ENCODE measurements at places on chromosomes 2 and 18.

GRCh38 chr2:215436705-215437565 lies 1.1 kb upstream of the FN1 start:
- DNase-seq = no peak

DNA sequence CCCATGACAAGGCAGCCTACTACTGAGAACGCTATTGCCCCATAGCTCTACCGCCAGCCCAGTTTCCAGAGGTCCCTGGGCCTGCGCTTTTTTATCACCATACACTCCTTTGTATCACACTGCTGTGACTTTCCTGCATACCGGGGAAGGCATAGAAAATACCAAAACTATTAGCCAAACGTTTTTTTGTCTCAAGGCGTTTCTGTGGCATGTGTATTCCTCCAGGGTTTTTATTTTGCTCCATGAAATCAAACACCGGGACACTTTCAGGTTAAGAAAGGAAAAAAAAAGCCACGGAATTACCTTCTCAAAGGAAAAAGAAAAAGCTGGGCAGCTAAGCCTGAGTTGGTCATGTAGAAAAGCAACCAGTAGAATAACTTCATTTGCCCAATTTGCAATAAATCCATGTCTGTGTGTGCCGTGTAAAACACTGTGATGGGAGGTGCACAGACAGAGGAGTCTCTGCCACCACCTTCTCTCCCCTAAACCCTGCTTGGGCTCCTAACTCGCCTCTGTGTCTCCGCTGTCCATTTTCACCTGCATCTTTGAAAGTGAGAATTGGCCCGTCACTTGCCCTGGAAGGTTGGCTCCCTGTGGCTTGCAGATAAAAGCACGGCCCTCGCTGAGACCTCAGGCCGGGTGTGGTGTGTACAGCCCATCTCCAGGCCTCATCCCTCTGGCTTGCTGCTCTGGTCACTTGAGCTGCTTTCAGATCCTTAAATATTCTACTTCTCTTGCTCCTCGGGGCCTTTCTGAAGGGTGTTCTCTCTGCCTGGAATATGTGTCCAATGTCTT lies 1.7 kb downstream of the AMER3 start:
- no peak for DNase-seq

DNA sequence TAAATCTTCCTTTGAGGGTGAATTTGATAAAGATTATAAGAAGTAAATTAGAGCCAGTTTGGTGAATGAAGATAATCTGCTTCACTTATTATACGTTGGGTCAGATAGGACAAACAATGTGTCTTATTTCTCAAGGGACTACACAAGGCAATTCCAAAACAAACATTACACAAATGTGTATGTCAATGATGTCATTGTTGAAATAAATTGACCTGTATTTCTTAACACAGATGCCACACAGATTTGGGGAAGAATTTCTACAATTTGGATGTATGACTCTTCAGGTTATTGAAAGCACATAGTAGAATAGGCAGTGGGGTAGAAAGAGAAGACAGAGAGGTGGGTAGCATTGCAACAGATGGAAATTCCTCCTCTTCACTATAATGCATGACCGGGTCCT lies 6.9 kb upstream of the CRIM1 start:
- no peak for DNase-seq

GRCh38 chr18:13556502-13556901 lies 169.9 kb downstream of the FAM210A start:
- DNase-seq = no peak

GRCh38 chr2:50564766-50565165 lies 467.2 kb downstream of the NRXN1 start:
- no peak for DNase-seq

DNA sequence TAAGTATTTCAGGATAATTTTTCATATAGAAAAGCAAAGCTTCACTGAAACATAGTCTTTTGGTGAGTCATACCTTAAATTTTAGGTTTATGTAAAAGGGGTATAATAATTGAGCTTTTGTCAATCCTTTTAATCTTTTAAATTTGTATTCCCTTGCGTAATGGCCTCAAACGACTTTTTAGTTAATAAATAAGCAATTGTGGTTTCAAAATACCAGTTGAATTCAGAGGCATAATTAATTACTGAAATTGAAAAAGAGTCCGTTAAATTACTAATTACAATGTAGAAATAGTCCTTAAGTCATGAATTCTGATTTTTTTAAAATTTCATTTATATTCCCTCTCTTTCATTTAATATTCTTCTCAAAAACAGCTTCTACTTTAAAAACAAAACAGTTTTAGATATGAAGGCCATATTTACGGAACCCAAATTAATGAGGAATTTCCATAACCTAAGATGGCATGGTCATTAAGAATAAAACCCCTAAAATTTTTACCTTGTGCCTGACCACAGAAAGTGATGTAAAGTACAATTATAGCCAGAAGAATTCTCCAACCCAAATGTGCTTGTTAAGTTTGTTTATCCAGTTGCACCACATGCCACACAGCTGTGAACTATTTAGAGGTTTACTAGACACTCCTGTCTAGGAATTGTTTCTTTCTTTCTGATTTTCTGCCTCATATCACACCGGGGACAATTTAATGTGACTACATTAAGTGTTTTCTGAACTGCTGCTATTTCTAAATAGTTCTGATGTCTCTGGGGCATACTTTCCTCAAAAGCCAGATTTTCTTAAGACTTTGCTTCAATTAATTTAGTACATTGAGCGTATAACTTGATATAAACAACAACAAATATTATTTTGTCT lies 60.7 kb upstream of the ITGA4 start:
- DNase-seq = no peak

DNA sequence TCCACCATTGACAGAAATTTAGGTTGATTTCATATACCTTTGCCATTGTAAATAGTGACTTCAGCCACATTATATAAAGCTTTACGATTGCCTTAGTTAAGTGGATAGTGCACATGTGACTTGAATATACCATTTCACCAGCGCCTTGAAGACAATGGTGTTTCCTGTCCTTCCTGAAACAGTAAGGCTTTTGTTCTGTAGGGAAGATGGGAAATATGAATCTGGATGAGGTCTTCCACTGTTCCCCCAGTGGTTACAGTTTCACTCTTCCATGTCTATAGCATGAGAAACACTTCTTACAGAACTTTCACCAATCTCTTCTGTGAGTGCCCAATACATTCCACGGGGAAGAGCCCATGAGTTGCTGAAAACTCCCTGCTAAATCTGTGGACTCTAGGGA lies 240.5 kb downstream of the TRIB2 start:
- no peak for DNase-seq

DNA sequence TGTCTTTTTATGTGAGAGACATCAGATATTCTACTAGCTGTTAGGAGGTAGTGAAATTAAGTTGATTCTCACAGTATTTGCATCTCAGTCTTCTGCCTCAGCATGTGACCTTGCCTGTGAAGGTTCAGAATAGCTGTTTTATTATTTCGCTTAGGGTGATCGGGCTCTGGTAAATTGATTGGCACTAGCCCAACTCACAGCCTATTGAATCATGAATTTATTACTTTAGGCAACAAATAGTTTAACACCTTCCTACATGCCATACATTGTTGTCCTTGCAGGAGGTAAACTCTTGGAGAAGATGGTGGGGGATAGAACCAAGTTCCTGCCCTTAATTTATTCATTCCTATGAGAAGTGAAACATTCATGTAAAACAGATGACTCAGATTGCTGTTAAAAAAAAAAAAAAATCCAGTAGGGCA lies 101.9 kb downstream of the GPD2 start:
- no peak for DNase-seq

GRCh38 chr2:165877565-165878550 lies 75.7 kb downstream of the TTC21B start:
- no peak for DNase-seq

DNA sequence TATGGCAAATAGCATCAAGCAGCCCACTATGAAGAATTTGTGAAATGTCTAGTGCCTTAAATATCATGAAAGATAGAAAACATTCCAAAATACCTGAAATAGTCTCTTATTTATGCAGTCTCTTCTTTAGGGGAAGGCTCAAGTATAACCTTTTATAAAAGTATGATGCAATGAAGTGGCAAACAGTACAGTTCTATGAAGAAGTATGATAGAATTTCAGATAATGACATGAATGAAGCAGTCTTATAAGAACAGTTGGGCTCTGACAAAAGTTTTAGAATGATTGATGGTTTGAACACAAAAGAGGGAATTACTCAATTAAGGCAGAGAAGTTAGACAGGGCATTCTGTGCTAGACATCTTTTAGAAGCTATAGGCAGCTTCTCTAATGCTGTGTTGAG lies 1791.8 kb upstream of the PIK3C3 start:
- no peak for DNase-seq

DNA sequence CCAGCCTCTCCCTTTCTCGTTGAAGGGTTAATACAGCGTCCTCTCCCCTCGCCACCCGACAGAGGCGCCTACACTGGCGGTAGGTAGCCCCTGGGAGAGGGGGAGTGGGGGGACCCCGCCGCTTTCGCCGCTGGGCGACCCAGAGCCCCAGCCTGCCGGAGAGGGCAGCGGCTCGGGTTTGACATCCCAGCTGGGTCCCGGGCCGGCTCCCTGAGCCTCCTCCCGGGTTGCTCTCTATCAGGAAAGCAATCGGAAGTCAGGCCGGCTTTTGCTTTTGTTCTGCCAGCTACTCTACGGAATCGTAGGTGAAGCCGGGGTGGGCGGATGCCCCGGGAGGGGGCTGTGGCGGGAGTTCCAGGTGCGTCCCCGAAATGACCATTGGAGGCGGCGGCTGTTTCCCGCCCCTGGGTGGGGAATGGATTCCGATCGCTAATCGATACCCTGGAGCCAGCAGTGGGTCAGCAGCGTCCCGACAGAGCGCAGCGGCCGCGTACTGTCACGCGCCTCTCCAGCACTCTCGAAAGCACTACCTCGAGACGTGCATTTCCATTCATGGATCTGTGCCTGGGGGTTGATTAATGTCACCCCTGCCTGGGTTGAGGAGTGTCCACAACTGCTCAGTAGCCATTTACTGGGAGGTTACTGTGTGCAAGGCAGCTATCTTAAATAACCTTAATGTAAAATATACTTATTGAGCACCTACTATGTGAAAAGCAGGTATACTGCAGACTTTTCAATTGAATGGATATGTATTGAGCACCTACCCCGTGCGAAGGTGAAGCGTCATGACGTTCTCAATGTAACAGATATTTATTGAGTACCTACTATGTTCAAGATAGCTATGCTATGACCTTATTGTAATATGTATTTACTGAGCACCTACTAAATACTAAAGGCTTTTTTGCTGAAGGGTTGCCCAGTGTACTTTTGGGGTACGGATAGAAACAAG lies 1.1 kb downstream of the MAPK4 start:
- no peak for DNase-seq

GRCh38 chr2:41853427-41854191 lies 194.2 kb upstream of the PKDCC start:
- no peak for DNase-seq

- no peak for DNase-seq
Observed at GRCh38 chr2:46315103-46315890, 18.1 kb downstream of the EPAS1 start.

DNA sequence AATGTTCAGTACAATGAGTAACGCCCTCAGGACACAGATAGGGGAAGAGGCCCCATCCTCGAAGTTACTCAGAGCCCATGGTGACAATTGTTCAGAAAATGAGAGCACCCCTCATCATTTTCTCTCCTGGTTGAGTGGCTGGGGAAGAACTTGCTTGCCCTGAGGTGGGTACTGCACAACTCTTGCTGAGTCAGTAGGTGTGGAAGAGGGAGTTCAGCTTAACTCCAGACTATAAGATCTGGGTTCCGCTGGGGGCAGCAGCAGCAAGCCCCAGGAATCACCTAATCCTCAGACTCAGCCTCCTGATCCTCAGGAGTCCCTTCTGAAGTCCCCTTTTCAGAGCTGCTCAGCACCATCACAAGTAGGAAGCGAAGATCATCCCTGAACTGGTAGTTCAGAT lies 123.7 kb downstream of the PIEZO2 start:
- no peak for DNase-seq

GRCh38 chr2:69601179-69601612 lies 42.3 kb downstream of the AAK1 start:
- DNase-seq = no peak

GRCh38 chr2:108593547-108594098 lies 59.4 kb downstream of the LIMS1 start:
- no peak for DNase-seq

- no peak for DNase-seq
Observed at GRCh38 chr2:164456619-164457018, 164.7 kb downstream of the GRB14 start.
